ENCODE measurements at places on chromosomes 7 and 10. TPM values are rescaled to one million over a fixed set of nuclear protein-coding genes. Genes with fewer than 3 reads are reported as not detected.

The CALCR gene
- not detected for total RNA-seq

The VSTM4 gene
- 4.7 TPM for total RNA-seq

The SRRM3 gene
- 1.3 TPM for total RNA-seq

The CHN2 gene
- 0.81 TPM for total RNA-seq

The C7orf57 gene
- total RNA-seq = 0.09 TPM

The DPY19L1 gene
- 55.2 TPM for total RNA-seq

The NUTM2E gene
- not detected for total RNA-seq

The CPXM2 gene
- 64.0 TPM for total RNA-seq

The GIMAP4 gene
- 1.3 TPM for total RNA-seq

The VENTX gene
- not detected for total RNA-seq

The FKBP6 gene
- total RNA-seq = not detected

The SLC26A3 gene
- not detected for total RNA-seq

The NPY4R gene
- not detected for total RNA-seq

The ADCY1 gene
- total RNA-seq = 0.72 TPM

The MMP21 gene
- 0.09 TPM for total RNA-seq

The MARVELD1 gene
- total RNA-seq = 34.9 TPM

The OR2A7 gene
- 0.98 TPM for total RNA-seq

The GRID2IP gene
- not detected for total RNA-seq

The FLNC gene
- 193 TPM for total RNA-seq

The TMEM225B gene
- total RNA-seq = not detected

The PTPN12 gene
- 54.0 TPM for total RNA-seq

The FAM13C gene
- 9.1 TPM for total RNA-seq

The ECHS1 gene
- total RNA-seq = 33.0 TPM

The DRGX gene
- total RNA-seq = not detected

The RHOBTB1 gene
- total RNA-seq = 15.8 TPM
